NCI-H446 (cell line): ENCODE measurements at places on chromosomes 5 and 9.

DNA sequence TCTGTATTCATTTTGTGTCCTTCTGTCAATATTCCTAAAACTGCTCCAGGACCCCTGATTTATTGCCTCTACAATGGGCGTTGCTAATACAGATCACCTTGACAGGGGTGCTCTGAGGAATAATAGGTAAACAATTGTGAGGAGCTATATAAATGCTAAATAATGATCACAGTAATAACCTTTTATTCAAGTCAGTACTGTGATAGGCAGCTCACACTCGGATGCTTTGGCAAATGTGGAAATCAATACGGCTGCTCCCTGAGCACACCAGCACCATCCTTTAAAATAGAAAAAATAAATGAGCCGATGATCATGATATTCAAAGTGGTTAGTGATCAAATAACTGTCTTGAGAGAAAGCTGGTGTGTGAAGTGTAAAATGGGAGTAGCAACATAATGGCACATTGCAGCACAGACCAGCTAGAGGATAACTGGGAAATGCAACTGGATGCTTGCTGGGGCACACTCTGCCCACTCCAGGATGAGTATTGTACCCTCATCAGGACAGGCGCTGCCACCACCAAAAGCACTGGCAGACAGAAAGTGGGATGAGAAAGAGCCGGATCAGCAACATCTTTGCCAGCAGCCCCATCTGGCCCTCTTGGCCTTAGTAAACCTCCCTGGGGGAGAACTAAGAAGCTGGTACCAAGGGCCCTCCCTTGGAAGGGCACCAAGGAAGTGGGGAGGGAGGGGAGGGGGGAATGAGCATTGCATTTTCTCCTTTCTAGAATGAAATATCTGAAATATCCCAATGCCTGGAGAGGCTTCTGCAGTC lies 69.4 kb upstream of the SPATA31D4 start:
- DNase-seq: peak; percentile 36

GRCh38 chr5:59553992-59554391 lies 339.5 kb downstream of the PDE4D start:
- DNase-seq: no peak

DNA sequence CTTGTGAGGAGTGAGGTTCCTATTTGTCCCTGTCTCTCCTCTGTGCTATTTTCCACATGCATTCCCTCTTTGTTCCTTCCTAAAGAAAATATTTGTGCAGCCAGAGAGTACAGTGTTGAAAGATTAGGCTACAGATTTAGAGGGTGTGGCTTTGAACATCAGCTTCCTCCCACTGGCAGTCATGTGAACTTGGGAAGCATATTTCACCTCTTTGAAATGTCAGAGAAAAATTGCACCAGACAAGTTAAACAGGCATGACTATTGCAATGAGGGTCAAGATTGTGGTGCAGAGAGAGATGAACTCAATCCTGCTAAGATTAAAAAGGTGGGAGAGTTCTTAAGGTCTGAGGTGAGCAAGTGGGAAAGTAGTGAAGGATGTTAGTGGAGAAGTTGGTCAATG lies 641.0 kb downstream of the DNAH5 start:
- no peak for DNase-seq

DNA sequence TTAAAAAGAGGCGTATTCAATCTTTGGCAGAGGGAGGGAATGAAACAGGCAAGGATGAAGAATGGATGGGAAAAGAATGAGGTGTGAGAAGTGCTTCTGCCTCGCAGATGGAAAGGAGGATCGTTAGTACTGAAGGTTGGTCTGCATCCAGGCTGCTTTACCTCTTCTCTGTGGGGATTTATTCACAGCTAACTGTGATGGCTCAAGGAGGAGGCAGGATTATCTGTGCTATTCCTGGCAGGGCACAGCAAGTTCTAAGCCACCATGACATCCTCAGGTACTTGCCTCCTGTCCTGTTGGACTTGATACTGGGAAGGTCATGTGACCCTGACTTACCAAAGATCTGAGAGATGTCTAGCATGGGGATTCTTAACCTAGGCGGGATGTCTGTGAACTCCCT lies 84.3 kb downstream of the GDNF start:
- no peak for DNase-seq

- DNase-seq: no peak
Measured at GRCh38 chr9:12415361-12415760, 277.8 kb upstream of the TYRP1 start.

- peak; percentile 39 for DNase-seq
Measured at GRCh38 chr5:72485430-72485974, 21.7 kb downstream of the ZNF366 start.

DNA sequence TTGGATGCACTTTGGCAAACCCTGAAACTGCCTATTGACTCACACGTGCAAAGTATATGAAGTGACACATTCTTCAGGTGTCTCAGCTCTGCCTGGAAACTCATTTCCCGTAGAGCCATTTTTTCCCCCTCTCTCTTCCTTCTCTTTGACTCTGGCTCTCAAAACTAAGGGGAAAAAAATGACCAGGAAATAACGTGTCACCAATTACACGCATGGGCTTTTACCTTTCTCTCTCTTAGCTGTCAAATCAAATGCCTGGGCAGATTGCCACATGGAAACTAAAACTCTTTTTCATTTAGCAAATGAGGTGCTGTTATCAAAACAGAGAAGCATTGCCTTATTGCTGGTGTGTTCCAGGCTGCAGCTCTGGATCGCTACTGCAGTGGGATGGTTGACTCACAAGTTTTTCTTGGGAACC lies 18.3 kb upstream of the IFNK start:
- DNase-seq: no peak

- no peak for DNase-seq
Measured at GRCh38 chr9:27861887-27862286, 288.6 kb upstream of the C9orf72 start.

DNA sequence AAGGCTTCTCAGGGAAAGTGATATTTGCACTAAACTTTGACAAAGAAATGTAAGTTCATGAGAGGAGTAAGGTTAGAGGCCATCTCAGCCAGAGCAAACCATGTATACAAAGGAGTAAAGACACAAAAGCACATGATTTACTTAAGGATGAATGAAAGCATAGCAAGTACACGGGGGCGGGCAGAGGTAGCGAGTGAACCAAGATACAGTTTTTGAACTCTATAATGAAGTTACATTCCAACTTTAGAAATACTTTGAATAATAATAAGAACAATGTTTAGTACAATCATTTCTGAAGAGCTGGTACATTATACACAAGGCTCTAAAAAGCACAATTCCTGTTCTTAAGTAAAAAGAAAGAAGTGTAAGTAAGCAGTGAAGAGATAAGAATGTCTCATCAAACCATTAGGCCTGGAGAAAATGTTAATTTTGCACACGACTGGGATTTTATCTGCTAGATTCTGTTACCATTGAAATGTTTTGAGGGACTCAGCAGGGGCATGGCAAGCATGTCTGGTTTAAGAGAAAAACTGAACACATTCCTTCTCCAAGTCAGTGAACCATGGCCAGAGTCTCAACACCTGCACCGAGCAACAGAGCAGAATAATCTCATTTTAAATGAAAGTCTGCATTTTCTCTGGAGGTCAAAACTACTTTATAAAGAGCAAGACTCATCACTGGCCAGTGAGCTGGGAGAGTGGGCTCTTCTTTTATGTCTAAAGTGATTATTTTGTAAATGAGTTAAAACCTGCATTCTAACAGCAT lies 147.6 kb upstream of the TRPM3 start:
- no peak for DNase-seq

DNA sequence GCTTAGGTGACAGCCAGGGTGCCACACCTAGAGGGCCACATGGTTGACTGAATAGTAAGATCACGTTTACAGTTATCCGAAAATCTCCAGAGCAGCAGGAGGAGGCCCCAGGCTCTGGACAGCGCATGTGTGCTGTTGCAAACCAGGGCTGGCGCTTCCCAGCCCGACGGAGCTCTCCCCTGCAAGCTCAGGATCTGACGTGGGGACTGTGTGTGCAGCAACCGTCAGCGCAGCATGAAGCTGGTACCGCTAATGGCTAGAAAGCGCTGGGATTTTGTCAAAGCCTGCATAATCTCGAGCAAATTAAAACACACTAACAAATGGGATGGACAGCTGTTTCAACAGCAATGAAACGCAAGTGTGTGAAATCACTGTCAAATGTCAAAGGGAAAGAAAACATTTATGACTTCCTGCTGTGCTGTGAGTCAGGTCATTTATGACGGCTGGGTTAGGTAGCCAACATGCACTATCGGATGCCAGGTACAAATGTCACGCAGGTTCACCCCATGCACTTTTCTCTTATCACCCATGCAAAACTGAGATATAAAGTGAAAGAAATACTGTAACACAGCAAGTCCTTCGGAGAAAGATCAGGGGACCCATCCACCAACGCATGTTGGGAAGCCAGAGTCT lies 7.5 kb downstream of the SURF4 start:
- DNase-seq: no peak

GRCh38 chr5:110768138-110768860 lies 29.5 kb downstream of the SLC25A46 start:
- DNase-seq: no peak

DNA sequence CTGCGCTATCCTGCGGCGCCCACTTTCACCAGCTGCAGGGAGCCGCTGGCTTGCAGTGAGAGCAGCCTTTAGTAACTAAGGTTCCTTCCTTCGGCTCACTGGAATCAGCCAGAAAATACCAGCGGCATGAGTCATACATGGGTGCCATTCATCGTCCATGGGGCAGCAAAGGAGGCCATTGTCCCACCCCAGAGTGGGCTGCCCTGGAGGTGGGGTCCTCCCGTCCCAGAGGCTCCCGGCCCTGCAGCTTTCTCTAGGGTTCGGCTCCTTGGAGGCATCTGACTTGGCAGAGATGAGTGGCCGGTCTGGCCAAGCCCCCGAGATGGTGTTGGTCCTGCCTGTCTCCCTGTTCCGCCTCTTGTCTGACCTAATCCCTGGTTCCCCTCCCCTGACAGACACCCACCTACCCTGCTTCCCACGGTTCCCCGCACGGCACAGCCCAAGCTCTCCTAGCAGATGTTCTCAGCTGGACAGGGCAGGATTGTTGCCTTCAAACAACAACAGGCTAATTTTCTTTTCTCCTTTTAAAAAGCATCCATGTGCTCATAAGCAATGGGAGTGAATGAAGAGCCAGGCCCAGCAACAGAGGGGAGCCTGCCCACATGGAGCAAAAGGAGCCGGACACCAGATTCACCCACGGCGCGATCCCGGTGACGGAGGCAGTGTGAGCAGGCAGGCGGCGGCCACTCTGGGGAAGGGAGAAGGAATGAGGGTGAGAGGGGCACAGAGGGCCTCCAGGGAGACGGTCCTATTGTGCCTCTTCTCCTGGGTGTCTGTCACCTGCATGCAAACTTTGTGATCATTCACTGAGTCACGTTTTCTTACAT lies 97.0 kb upstream of the COL5A1 start:
- no peak for DNase-seq

DNA sequence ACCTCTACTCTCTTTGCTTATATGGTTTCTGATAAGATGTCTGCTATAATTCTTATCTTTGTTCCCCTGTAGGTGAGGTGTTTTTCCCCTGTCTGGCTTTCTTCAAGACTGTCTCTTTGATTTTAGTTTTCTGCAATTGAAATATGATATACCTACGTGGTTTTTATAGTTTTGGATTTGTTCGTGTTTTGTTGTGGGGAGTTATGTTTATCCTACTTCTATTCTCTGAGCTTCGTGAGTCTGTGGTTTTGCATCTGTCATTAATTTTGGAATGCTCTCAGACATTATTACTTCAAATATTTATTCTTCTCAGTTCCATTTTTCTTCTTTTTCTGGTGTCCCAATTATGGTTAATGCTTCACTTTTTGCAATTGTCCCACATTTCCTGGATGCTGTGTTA lies 521.3 kb downstream of the KCTD16 start:
- DNase-seq: no peak

DNA sequence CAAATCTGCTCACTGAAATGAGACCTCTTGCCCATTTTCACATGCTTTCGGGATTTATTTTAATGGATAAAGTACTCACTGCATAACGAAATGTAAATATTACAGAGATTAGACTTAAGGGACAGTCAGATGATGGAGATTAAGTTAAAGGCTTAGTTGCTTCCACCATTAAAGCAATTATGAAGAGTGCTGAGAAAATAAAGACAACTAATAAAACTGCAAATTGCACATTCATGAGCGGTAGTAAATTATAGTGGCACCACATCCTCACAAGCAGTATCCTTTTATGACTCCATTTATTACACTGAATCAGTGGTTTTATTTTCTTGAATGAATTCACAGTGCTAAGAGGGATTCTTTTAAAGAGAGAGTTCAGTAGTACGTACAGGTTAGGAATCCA lies 76.2 kb upstream of the TMED7 start:
- DNase-seq: no peak

- no peak for DNase-seq
Measured at GRCh38 chr5:147557876-147558745, 48.2 kb upstream of the DPYSL3 start.

DNA sequence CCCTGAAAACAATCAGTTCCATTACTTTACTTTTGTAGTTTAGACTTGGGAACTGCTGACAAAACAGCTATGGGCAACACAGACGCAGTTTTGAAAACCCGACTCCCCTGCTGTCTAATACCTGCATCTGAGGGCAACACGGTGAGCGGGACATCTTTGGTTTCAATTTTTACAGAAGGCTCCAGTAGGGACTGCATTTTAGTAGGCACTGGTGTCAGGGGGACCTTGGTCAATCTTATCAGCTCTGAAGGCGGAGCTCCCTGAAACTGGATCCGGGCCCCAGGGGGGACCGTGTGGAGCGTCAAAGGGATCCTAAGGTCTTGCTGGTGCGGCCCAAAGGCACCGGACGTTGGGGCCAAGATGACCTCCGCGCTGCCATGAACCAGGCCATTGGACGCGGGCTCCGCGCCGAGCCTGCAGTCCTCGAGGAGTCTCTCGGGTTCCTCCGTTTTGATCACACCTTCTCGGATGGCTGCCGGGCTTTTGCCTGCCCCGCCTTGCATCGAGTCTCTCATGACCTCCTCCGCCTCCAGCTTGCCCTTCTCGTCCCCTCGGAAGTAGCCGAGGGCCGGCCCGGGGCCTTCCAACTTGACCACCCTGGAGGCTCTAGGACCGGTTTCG lies 1.1 kb downstream of the SOX30 start:
- DNase-seq: no peak

DNA sequence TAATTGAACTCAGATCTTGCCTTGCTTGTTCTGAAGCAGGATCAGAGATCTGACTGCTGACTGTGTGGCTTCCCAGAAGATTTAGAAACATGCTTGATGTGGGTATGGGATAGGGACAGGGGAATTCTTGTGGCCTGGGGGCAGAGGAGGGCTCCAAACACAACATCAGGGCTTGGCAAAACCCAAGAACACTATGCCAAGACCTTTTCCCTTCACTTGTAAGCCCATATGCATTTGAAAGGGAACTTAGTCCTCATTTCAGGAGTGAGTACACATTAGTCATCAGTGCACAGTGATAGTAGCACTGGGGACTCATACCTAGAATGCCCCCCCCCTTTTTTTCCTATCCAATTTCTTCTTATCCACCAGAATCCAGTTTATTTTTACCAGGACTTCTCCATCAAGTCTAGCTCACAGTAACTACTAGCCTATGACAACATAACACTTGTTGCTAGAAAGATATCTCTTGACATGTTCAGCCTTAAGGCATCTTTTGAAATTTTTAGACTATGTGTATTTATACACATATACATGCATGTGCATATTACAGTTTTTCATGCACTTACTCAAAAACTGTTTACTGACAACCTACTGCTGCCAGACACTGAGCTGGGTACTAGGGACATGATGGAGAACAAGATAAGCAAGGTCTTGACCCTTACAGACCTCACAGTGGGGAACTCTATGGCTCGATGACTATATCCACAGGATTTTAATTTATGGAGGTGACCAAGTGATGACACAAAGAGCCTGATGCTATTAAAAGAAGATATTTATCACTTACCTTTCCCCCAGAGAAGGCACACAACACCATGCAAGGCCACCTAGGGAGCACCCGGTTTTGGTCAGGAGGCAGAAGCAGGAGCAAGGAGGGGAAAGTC lies 158.3 kb upstream of the MAP3K1 start:
- DNase-seq: no peak

GRCh38 chr5:116595498-116595897 lies 20.9 kb upstream of the SEMA6A start:
- DNase-seq: no peak
